CD4-positive, alpha-beta T cell treated with Interferon gamma for 1 hour (primary cell): ENCODE measurements at places on chromosomes 13 and 19.

- DNase-seq = no peak
Observed at GRCh38 chr13:68046903-68047302, 816.8 kb upstream of the PCDH9 start.

GRCh38 chr19:49553451-49554271 is 25.9 kb downstream of the RCN3 start:
- no peak for DNase-seq

DNA sequence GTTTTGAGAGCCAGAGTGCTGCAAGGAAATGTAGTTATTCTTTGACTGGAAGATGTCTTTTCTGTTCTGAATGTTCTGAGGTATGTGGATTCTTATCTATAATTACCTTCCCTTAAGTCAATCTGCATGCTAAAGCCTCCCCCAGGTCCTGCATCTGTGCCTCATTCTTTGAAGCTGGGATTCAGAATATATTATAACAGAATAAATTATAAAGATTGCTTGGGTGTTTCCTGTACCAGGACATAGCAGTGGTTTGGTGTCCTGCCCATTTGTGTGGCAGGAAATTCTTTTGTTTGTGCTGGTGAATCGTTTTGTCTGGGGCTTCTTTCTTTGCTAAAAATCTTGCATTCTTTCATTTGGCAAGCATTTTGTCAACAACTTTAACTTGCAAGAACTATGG is 60.2 kb downstream of the ITGBL1 start:
- no peak for DNase-seq

- no peak for DNase-seq
Observed at GRCh38 chr13:109385242-109385560, 401.2 kb downstream of the IRS2 start.

- peak; percentile 57 for DNase-seq
Observed at GRCh38 chr19:55452749-55453346, 8.6 kb downstream of the ISOC2 start.

DNA sequence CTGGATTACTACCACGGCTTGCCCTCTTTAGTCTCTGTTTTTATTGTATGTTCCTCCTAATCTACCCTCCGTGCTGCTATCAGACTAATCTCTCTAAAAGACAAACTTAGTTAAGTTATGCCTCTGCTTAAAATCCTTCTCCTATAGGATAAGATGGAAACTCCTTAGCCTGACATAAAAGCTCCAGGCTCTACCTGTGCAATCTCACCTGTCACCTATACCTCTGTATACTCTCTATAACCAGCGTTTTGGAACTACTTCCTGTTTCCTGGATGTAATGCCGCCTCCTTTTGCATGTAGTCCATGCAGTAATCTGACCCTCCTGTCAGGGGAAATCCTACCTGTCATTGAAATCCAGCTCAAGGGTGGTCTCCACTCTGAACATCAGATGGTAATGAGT is 41.2 kb downstream of the OLFM4 start:
- DNase-seq = no peak

DNA sequence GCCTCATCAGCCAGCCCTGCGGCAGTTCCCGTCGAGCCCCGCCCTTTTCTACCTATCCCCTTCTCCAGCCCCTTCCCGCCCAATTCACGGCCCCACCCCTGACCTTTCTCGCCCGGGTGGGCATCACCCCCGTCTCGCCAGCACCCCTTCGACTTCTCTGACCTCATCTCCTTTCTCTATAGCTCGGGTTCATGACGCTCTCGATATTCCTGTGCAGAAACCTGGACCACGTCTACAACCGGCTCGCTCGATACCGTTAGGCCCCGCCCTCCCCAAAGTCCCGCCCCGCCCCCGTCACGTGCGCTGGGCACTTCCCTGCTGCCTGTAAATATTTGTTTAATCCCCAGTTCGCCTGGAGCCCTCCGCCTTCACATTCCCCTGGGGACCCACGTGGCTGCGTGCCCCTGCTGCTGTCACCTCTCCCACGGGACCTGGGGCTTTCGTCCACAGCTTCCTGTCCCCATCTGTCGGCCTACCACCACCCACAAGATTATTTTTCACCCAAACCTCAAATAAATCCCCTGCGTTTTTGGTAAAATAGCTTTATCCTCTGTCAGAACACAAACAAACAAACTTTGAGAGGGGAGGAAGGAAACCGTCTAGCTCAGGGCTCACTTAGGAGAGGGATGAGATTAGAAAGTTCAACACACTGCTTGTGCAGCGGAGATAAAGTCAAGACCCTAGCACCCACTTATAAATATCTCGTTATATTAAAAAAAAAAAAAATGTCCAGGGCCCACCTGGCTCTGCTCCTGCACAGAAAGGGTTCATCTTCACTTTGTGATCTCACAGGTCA is 5.1 kb downstream of the CD37 start:
- peak; percentile 91 for DNase-seq

DNA sequence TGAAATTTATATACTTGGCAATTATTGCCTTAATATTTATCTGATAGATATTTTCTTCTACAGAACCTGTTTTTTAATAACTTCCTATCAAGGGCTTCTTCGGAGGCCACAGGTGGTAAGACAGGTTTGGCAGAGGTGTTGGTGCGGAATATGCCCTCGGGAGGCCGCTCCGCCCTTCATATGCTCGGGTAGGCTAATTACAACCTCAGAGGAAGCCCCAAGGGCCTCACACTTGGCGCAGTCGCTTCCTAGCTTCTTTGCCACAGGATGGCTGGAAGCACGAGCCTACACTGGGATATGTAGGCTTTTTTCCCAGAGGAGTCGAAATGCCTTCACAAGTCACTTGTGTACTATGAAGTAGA is 68.8 kb downstream of the LMO7 start:
- no peak for DNase-seq

DNA sequence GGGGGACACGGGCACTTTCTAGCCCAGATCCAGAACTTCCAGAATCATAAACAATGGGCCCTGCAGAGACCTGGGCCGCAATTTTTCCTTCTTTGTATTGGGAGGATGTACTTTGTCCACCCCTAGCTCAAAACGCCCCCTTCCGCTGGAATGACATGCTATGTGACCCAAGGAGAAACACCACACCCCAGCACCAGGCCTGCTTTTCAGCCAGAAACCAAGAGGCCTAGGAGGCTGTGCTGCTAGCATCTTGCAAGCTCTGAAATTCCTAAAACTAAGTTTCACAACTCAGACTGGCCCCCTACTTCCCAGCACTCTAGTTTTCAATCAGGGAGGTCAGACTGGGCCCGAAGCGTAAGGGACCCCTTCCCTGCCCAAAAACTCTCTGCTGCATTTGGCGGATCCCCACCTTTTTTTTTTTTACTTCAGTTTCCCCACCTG is 538 bp downstream of the LSM4 start:
- DNase-seq = no peak

DNA sequence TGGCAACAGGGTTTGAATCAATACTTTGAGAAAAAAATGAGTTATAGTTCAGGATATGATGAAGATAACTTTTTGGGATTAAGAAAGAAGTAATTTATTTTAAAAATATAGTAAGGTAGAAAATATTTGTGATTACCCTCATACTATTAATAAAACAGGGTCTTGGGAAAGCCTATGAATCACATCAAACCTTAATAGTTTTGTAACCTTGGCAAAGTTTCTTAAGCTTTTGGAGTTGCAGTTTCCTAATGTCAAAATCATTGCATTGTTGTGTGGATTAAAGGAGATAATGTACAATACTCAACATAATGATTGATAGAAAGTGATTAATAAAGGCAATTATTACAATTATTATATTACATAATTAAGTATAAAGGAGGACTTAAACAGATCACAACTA is 149.0 kb downstream of the LMO7 start:
- DNase-seq = no peak

GRCh38 chr13:66830940-66831716 is 399.0 kb downstream of the PCDH9 start:
- no peak for DNase-seq

DNA sequence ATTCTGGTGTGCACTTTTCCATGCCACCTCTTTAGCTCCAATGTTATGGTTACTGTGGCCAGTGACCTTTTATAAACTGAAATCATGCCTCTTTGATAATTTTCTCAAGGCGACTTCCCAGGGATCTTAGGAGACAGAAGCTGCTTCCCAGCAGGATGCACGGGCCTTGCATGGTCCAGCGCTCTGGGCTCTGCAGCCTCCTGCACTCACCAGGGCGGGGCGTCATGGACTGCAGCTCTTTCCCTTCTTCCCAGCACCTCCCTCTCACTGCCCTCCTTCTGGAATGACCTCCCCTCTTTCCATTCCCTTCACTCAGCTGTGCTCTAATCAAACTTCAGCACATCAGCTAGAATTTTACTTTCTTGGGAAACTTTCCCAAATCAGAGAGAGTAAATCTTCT is 318.3 kb downstream of the IRS2 start:
- no peak for DNase-seq

DNA sequence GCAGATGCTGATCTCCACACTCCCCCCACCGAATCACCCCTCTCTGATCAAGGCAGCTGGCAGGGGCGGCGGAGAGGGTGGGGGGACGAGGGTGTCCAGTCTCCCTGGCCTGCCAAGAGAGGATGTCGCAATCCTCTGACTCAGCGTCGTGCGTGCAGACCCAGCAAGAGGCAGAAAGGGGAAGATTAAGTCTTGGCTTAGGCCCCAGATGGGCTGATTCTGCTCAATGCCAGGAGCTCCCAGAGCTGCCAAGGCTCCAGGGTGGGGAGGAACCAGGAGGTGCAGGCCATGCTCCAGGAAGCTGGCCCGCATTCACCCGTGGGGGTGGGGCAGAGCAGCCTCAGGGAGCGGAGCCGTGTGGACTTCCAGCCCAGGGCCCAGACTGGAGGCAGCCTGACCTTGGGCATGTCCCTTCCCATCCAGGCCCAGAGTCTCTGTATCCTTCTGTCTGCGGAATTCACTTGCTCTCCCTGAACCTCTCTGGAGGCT is 6.6 kb upstream of the BCL3 start:
- peak; percentile 83 for DNase-seq

GRCh38 chr13:98761986-98762616 is 9.6 kb upstream of the SLC15A1 start:
- DNase-seq = no peak

- DNase-seq = no peak
Observed at GRCh38 chr13:100399455-100399854, 189.1 kb downstream of the GGACT start.

DNA sequence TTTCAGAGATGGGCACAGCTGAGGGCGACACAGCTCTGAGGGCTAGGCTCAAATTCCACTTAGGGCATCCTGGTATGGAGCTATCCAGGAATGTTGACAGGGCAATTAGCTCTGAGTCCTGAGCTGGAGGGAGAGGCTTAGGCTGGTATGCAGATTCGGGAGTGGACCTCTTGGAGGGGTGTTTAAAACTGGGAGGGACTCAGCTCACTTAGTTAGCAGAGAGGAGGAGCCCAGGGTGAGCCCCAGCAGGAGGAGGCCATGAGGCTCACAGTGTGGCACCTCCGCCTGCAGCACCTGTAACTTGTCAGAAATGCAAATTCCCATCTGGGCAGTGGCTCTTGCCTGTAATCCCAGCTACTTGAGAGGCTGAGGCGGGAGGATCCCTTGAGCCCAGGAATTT is 10.2 kb upstream of the NOP53 start:
- DNase-seq = no peak

- peak; percentile 63 for DNase-seq
Observed at GRCh38 chr19:16062789-16063188, 13.5 kb upstream of the TPM4 start.

GRCh38 chr13:60165391-60166099 is 1.8 kb upstream of the DIAPH3 start:
- DNase-seq = no peak

GRCh38 chr19:55700813-55701212 is 25.8 kb downstream of the EPN1 start:
- DNase-seq = no peak

GRCh38 chr13:36912973-36913372 is 7.1 kb downstream of the SMAD9 start:
- no peak for DNase-seq

DNA sequence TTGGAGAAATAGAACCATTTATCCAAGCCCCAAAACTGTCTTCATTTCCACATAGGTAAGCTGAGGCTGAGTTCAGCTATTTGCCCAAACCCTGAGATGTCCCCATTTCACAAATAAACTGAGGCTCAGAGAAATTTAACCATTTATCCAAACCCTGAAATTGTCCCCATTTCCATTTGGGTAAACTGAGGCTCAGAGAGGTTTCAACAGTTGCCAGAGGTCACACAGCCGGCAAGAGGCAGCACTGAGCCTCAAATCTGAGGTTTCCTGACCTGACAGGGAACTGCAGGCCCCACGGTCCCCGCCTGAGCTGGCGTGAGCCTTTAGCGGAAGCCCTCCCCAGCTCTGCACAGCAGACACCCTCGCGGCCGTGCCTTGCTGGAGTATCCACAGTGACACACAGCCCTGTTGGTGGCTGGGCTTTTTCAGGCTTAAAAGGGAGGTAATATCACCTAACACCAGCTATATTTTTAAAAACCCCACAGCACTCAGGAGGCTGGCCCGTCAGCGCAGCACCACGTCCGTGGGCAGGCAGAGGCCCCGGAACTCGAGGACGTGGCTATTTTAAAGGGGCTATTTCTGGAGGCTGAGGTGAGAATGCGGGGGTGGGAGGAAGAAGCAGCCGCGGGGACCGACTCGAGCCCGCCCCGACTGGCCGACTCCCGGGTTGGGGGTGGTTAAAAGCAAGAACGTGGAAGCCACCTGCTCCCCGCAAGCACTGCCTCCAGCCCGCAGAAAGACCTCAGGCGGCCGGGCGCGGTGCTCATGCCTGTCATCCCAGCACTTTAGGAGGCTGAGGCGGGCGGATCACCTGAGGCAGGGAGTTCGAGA is 18.5 kb downstream of the PTPRS start:
- DNase-seq = peak; percentile 32

- DNase-seq = no peak
Observed at GRCh38 chr13:113451951-113452421, 1.3 kb downstream of the ADPRHL1 start.

DNA sequence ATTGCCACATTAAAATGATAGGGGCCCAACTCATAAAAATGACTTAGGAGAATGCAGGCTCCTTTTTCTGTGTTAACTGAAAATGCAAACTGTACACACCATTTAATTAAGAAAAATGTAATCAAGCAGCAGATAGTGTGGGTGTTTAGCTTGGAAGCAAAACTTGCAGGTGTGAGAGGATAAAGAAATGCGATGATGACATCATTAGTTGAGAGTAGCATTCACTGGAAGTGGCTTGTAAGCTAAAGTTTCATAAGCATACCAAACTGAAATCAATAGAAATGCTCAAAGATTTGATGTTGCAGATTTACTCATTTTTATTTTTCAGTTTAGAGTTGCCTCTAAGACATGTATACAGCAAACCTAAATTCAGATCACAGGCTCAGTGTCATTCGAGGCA is 86.6 kb downstream of the PRR20E start:
- DNase-seq = no peak
